Osteoblast (primary cell): ENCODE measurements at places on chromosomes 2 and 18. TPM values are rescaled to one million over a fixed set of nuclear protein-coding genes. Genes with fewer than 3 reads are reported as not detected.

CYP27A1 gene
- 21.2 and 25.0 TPM in 2 replicates for total RNA-seq

OST4 gene
- 202 and 235 TPM in 2 replicates for total RNA-seq

ANKRD30BL gene
- total RNA-seq, result 0.29 TPM in 1 of 2 replicates, not detected in the other

ZDBF2 gene
- 9.1 and 12.7 TPM in 2 replicates for total RNA-seq

GALNT14 gene
- not detected in 2 replicates for total RNA-seq

CYP27C1 gene
- total RNA-seq, result 2.2 and 2.4 TPM in 2 replicates

GRCh38 chr2:62826141-62826540, 120.6 kb downstream of the EHBP1 start:
- H3K27ac ChIP-seq, result no peak overlapping the region
- H3K4me1 ChIP-seq, result peaks cover 12% of the 10 kb centered on the region
- H3K4me3 ChIP-seq, result no peak overlapping the region
- no peaks in the 10 kb centered on the region for H3K27me3 ChIP-seq

DNA sequence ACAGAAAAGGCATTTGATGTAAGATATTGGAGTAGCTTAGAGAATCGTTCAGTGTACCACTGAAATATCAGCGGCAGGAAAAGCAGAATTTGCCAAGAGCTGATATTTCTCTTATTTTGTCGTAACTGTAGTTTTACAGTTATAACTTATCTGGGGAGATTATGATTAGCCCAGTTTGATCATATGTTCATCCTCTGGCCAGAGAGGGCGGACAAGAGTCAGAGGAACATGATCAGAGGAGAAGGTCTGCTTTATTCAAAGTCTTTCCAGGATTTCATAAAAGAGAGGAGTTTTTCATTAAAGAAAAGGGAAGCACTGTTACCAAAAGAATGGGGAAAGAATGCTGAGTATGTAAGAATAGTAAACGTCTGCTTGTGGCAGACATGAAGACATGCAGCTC, 1655.6 kb downstream of the DPP10 start:
- H3K4me1 ChIP-seq, result no peaks in the 10 kb centered on the region
- no peak overlapping the region for H3K4me3 ChIP-seq
- DNase-seq, result no peak
- H3K27ac ChIP-seq, result no peak overlapping the region
- no peaks in the 10 kb centered on the region for H3K27me3 ChIP-seq
- H3K36me3 ChIP-seq, result no peaks in the 10 kb centered on the region

DNA sequence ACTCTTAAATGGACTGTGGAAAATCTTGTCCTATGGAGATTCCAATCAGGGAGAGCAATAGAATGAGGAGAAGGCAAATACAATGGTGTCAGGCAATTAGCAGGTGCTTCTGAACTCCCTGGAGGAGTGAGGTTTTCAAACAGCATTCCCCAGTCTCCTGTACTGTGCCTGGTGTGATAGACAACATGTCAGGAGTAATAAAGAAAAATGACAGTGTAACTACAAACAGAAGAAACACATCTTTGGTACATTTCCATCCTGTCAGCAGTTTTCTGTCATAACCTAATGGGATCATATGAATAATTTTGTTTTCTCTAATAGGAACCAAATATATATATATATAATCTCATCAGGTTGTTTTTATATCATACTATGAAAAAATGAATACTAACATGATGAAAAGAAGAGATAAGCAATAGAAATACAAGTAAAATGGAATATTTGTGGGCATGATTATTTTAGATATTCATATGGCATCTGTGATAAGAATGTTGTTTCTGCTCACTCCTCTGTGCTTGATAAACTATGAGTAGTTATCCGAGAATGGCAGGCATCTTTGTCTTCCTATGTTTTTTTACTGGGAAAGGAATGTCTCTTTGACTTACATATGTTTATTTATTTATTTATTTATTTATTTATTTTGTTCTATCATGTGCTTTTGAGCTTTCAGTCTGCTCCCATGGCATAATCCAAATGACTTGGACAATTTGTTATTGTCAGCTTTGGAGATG, 441.7 kb downstream of the TXNL1 start:
- H3K36me3 ChIP-seq, result no peaks in the 10 kb centered on the region
- no peak overlapping the region for H3K27ac ChIP-seq
- no peak overlapping the region for H3K4me3 ChIP-seq

DNA sequence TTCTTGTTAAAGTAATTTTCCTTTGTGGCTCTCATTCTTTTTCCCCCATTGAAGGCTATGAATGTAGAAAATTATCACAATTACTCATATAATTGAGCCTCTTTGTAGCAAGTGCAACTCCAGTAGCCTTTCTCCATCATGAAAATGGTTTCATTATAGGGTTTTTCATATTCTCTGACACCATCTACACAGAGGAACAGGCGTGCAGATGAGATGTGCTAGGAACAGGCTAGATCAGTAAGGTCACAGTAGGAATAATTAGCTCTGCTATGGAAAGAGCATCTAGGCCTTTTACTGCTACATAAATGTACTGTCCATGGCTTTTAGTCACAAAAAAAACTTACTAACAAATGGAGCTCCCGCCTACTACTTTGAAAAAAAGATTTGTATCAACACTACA, 12.6 kb upstream of the DLX1 start:
- H3K36me3 ChIP-seq, result no peaks in the 10 kb centered on the region
- H3K4me3 ChIP-seq, result no peak overlapping the region
- no peak for DNase-seq
- no peaks in the 10 kb centered on the region for H3K27me3 ChIP-seq

GRCh38 chr2:65281627-65282351, 54.2 kb downstream of the ACTR2 start:
- no peak for DNase-seq
- H3K4me1 ChIP-seq, result peaks cover 13% of the 10 kb centered on the region
- H3K36me3 ChIP-seq, result peaks cover 3% of the 10 kb centered on the region
- no peak overlapping the region for H3K4me3 ChIP-seq
- H3K27me3 ChIP-seq, result no peaks in the 10 kb centered on the region
- H3K27ac ChIP-seq, result no peak overlapping the region
